ENCODE measurements at places on chromosomes 6 and 20. TPM values are rescaled to one million over a fixed set of nuclear protein-coding genes. Genes with fewer than 3 reads are reported as not detected.

DNA sequence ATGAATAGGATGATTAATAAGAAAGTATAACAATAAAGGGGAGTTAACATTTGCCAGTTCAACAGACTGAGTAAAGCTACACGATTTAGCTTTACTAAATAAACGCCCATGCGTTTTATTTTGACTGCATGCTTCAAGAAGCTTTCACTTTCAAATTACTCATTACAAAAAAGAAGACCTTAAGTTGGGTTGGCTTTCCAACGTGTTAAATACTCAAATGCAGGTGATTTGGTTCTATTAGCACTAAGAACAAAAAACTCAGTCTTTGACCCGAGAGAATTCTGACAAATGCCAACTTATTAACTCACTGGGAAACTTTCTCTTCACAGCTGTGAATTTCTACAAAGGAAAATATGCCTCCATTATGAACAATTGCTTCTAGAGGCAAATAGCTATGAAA is 24.8 kb downstream of the RNF146 start:
- no peak for DNase-seq

GRCh38 chr6:17601386-17601703 is 1.2 kb downstream of the FAM8A1 start:
- DNase-seq: no peak

GRCh38 chr6:138477913-138478539 is 21.3 kb downstream of the NHSL1 start:
- DNase-seq: no peak

- DNase-seq: no peak
These were observed 236.2 kb upstream of the TAB2 start for GRCh38 chr6:149081281-149081680.

DNA sequence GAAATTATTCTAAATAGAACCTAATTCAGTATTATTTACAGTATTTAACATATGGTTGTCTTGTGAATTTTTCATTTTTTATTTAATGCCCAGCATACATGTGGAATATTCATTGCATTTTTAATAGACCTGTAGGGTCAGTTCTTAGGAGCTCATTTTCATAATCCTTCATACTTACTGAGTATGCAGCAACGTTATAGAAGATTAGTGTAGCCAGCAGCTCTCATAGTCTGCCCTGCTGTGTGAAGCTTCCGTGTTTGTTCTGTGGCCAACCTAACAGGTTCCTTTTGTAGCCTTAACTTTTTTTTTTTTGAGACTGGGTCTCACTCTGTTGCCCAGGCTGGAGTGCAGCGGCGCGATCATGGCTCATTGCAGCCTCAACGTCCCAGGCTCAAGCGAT is 261.4 kb downstream of the ARID1B start:
- no peak for DNase-seq

- DNase-seq: no peak
These were observed 46.8 kb upstream of the SH3BGRL2 start for GRCh38 chr6:79584332-79584731.

- no peak for DNase-seq
These were observed 471.3 kb upstream of the NRSN1 start for GRCh38 chr6:23654745-23655144.

- peak; percentile 46 for DNase-seq
These were observed 48.0 kb downstream of the OR2B2 start for GRCh38 chr6:27863962-27864905.

- DNase-seq: no peak
These were observed 11.9 kb upstream of the CNR1 start for GRCh38 chr6:88177961-88178464.

DNA sequence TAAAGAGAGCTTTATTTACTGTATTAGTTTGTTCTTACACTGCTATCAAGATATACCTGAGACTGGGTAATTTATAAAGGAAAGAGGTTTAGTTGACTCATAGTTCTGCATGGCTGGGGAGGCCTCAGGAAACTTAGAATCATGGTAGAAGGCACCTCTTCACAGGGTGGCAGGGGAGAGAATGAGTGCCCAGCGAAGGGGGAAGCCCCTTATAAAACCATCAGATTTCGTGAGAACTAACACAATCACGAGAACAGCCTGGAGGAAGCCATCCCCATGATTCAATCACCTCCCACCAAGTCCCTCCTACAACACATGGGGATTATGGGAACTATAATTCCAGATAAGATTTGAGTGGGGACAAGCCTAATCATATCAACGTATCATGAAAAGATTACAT is 27.2 kb downstream of the ARID1B start:
- no peak for DNase-seq

- no peak for DNase-seq
These were observed 114.8 kb downstream of the FOXO3 start for GRCh38 chr6:108675226-108676200.

GRCh38 chr20:51712501-51713212 is 55.5 kb downstream of the ATP9A start:
- DNase-seq: peak; percentile 62

DPPA5 gene
- total RNA-seq: not detected

TINAG gene
- total RNA-seq: not detected

RPS6KA2 gene
- 33.2 TPM for total RNA-seq

KCNS1 gene
- total RNA-seq: 1.1 TPM

RGS17 gene
- 1.0 TPM for total RNA-seq

All from tongue (tissue), 3 donors.